ENCODE measurements at places on chromosomes 1 and 21. TPM values are rescaled to one million over a fixed set of nuclear protein-coding genes. Genes with fewer than 3 reads are reported as not detected.

The SMPDL3B gene
- not detected for total RNA-seq

The IVL gene
- not detected for total RNA-seq

DNA sequence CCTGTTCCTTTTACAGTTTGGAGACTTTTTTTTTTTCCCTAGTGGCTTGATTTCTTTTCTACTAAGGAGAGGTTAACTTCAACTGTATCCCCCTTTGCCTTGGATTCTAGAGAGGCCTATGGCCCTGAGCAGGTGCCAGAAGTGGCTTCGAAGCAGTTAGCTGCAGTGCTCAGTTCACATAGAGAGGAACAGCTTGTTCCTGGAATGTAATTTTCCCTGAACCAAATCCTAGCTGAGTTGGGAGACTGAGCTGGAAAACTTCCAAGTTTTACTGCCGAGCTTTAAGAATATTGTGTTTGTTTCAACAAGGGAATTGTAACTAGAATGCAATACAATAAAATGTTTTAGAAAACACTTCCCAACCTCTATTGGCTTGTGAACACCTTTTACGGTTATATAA is 17.5 kb downstream of the RD3 start:
- H3K4me3 ChIP-seq = no peak overlapping the region
- peaks cover 20% of the 10 kb centered on the region for H3K4me1 ChIP-seq
- H3K36me3 ChIP-seq = no peaks in the 10 kb centered on the region
- no peak for DNase-seq
- H3K27me3 ChIP-seq = no peaks in the 10 kb centered on the region

DNA sequence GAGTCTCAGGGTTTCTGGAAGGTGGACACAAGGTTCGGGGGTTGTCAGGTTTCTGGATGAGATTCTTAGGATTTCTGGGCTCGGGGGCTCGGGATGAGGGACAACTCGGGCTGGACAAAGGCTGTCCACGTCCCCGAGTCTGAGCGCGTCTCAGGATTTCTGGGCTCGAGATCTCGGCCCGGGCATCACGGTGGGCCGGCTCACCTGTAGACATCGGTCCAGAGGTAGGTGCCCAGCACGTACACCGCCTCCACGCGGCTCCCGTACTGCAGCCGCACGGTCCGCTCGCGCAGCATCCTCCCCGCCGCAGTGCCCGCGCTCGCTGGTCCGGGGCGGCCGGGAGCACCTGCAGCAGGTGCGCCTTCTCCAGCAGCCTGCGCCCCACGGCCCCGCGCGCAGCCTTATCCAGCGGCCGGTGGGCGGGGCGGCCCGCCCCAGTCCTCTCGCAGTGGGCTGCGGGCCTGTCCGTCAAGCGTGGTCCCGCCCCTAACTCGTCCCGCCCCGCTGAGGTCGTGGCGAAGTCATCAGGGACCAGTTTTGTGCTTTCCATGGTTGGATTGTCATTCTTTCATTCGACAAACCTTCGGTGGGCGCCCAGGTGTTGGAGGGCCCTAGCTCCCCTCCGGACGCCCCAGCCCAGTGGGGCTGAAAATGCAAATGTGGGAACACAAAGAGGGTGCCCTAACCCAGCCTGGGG is at the start of gene PADI2:
Gene PADI2 (minus strand): TSS at position 376 of the 697 bp plus-strand sequence. CDS start 80 bp downstream, at position 296.
- H3K27me3 ChIP-seq = peaks cover 17% of the 10 kb centered on the region
- H3K4me3 ChIP-seq = no peak within 1 kb of the TSS
- no peaks in the 10 kb centered on the region for H3K4me1 ChIP-seq
- no peak within 1 kb of the TSS for H3K27ac ChIP-seq

- no peak for DNase-seq
- no peak overlapping the region for H3K27ac ChIP-seq
- peaks cover 37% of the 10 kb centered on the region for H3K36me3 ChIP-seq
- H3K4me1 ChIP-seq = peaks cover 3% of the 10 kb centered on the region
- no peaks in the 10 kb centered on the region for H3K27me3 ChIP-seq
These were observed 6.1 kb downstream of the ZNF692 start for GRCh38 chr1:248852481-248853405.

- peak overlapping the region; percentile 39 for H3K27ac ChIP-seq
- H3K4me1 ChIP-seq = peaks cover 17% of the 10 kb centered on the region
- no peak for DNase-seq
- no peaks in the 10 kb centered on the region for H3K36me3 ChIP-seq
- no peak overlapping the region for H3K4me3 ChIP-seq
These were observed 18.4 kb downstream of the DHRS3 start for GRCh38 chr1:12599657-12600056.

Data from adrenal gland (tissue), 19 donors.